ENCODE measurements at places on chromosomes 12 and 14. TPM values are rescaled to one million over a fixed set of nuclear protein-coding genes. Genes with fewer than 3 reads are reported as not detected.
A peak's percentile ranks its signal among the peaks of the same experiment; 100 is the strongest.

GRCh38 chr14:66351310-66351709 is 134.9 kb upstream of the CCDC196 start:
- DNase-seq = no peak

- no peak for DNase-seq
These were observed 4.3 kb downstream of the GRIP1 start for GRCh38 chr12:66674495-66675122.

DNA sequence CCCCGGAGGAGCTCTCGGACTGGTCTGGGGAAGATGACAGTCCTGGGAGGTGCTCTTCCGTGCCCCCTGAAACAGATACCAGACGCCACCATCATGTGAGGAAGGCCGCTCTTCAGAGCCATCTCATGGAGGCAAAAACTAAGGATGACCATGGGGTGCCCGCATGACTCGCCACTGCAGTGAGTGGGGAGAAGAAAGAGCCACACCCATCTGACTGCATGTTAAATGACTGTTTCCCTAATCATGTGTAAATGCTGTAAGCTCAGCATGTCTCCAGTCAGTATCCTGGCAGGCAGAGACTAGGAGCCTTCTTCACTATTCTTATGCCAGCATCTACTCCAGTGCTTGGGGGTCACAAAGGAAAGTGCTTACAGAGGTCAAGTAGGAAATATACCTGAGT is 4.0 kb downstream of the STON2 start:
- no peak for DNase-seq

- no peak for DNase-seq
These were observed 238.6 kb downstream of the TRHDE start for GRCh38 chr12:72510772-72511171.

DNA sequence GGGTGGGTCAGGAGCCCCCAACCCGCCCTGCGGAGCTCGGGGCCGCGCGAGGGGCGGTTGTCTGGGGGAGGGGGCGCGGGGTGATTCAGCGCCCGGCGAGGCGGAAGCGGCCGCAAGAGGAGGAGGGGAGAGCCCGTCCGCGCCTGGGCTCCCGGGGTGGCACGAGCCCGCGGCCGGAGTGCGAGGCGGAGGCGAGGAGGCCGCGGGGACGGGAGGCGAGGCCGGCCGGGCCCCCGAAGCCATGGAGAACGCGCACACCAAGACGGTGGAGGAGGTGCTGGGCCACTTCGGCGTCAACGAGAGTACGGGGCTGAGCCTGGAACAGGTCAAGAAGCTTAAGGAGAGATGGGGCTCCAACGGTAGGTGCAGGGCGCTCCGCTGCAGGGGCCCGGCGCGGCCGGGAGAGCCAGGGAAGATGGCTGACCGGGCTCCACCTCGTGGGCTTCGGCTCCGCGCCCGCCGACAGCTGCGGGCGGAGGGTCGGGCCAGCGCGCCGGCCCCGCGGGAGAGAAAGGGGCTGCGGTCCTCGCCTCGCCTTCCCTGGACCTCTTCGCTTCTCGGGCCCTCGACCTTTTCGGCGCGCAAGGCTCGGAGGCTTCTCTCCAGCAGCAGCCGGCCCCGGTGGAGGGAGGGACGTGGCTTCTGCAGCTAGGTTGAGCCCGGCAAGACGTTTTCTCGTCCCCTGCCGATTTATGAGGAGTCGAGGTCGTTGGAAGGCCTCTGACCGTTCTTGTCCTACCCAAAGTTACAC is 677 bp downstream of the ATP2A2 start:
- DNase-seq = peak; percentile 31

SLC8A3 gene
- not detected for total RNA-seq
